Right renal pelvis (tissue), 4 donors: ENCODE measurements at places on chromosomes 3 and 15. TPM values are rescaled to one million over a fixed set of nuclear protein-coding genes. Genes with fewer than 3 reads are reported as not detected.

DNA sequence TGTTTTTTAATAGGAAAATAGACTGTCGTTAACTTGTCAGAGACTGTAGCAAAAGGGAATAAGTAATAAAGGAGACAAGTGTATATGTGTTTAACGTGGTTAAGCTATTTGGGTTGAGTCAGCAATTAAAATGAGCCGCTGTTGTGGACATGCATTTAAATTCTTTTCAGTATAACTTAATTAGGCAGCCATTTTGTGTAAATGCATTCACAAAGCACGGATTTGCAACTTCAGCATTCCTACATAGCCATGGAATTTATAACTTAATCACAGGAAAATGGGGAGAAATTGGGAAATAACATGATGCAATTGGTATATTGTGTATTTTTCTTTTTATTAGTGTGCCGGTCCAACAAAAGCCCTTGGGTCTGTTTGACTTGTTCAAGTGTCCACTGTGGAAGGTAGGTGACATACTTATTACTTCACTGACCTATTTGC lies 27.9 kb downstream of the USP3 start:
- DNase-seq = no peak

DNA sequence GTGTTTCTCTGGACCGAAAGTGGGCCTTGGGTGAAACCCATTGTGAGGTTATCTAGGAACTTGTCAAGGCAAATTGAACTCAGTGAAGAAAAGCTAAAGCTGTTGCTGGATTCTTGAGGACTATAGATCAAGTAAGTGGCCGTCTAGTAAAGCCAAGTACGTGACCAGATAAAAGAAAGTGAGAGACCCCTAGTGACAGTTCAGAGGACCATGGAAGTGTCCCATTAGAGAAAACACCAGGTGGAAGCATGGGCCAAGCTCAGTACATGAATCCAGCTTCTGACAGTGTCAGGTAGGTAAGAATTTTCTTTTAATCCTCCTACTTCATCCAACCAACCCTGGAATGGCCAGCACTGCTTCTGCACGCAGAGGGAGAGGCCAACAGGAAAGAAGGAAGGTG lies 349.3 kb upstream of the RGMA start:
- no peak for DNase-seq

GRCh38 chr3:55297706-55298105 lies 189.4 kb downstream of the WNT5A start:
- DNase-seq = no peak

- DNase-seq = no peak
Observed at GRCh38 chr3:89180334-89180733, 72.9 kb downstream of the EPHA3 start.

- DNase-seq = no peak
Observed at GRCh38 chr3:4019501-4019900, 220.3 kb downstream of the LRRN1 start.

DNA sequence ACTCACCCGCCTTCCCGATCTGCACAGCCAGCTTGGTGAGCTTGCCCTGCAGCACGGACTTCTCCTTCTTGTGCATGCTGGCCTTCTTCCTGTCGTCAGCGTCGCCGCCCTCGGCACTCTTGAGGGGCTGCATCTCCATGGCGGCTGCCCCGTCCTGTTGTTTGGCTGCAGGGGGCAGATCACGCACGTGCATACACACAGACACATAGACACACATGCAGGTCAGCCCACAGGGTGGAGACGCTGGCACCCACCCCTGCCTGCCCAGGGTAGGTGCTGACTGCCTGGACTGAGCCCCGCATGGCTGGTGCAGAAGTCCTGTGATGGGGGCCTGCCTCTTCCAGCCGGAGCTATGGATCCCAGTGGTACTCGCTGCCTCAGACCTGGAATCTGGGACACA lies 57.3 kb upstream of the SEC13 start:
- DNase-seq = no peak

DNA sequence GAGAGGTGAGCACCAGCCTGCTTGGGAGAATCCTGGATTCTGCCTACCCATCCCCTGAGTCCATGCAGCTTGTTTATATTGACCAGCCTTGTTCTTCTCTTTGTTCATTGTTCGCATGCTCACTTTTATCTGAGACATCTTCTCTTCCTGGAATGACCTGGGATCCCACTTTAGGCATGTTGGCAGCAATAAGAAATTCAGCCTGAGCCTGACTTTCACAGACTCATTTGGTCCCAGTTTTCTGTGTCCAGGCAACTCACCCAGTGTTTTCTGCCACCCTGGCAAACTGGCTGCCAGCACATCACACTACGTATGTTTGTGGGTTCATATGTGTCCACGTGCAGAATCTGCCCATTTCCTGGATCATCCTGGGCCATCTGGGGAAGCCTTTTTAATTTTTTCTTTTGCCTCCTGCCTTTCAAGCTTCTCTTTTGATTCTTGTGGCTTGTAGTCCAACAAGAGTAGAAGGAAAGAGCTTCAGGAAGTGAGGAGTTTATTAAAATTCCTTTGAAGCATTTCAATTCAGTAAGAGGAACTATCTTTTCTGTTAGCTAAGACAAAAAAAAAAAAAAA lies 199.9 kb downstream of the FNDC3B start:
- no peak for DNase-seq

Gene RBP2
- not detected for polyA plus RNA-seq

Gene SATB1
- 47.8 TPM for polyA plus RNA-seq

Gene ITIH1
- 0.22 TPM for polyA plus RNA-seq

Gene DAZL
- polyA plus RNA-seq = not detected

Gene GOLGA8J
- polyA plus RNA-seq = 1.4 TPM
